IMR-90 (cell line): ENCODE measurements at places on chromosomes 2 and 18. TPM values are rescaled to one million over a fixed set of nuclear protein-coding genes. Genes with fewer than 3 reads are reported as not detected.

Gene DNAH6
- under 0.01 TPM in 2 replicates for total RNA-seq

Gene GRP
- total RNA-seq: not detected in 2 replicates

Gene OSR1
- total RNA-seq: 12.4 and 14.7 TPM in 2 replicates

Gene RASGRP3
- total RNA-seq: 2.5 and 3.0 TPM in 2 replicates
